ENCODE measurements at places on chromosomes 1 and 21.
A peak's percentile ranks its signal among the peaks of the same experiment; 100 is the strongest.

GRCh38 chr1:85566890-85567289, 13.7 kb upstream of the CCN1 start:
- no peak for DNase-seq

DNA sequence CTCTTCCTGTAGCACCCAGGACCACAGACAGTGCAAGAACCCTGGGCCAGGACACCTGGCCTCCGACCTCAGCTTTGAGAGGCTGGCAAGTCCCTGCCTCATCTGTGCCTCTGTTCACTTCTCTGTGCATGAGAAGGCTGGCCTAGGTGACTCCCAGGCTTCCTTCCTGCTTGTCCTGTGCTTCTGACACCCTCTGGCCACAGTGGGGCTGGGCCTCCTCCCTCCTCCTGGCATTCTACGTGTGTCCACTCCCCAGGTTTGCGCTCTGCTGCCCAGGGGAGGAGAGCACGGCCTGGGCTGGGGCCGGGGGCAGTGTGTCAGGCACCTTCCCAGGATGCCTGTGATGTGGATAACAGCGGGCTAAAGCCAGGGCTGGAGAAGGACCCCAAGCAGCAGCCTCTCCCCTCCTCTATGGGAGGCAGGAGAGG, 30.3 kb upstream of the PKP1 start:
- no peak for DNase-seq

GRCh38 chr1:162029157-162029556, 5.5 kb upstream of the OLFML2B start:
- no peak for DNase-seq

DNA sequence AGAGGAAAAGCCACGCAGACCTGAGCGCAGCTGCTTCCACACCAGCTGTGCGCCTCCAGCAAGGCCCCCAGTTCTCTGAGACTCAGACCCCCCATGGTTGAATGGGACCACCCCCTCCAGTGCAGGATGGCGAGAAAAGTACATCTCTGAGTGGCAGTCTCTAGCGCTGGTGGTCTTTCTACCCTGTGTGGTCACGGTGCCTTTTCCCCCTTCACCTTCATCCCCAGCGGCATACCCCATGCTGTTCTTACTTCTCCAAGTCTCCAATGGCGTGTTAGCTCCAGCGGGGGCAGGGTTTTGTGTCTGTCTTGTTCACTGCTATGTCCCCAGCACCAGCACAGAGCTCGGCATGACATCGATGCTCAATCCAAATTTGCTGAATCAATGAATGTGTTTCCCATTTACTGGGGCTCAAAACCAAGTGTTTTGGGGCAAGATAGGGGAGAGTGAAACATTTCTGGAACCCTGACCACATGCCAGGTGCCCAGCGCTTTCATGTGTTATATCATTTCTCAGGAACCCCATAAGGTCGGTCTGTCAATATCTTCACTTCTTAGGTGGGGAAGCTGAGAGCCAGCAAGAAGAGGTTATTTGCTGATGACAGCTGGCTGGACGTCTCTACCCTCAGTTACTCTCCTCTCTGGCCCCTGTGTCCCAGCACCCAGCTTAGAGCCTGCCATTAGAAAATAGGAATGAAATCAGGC, 959 bp upstream of the SDC3 start:
- DNase-seq, result no peak

- DNase-seq, result no peak
Observed at GRCh38 chr1:165645654-165646366, 14.8 kb downstream of the MGST3 start.

GRCh38 chr1:164637461-164638375, 78.7 kb downstream of the PBX1 start:
- no peak for DNase-seq

GRCh38 chr1:28934676-28935075, 20.3 kb downstream of the EPB41 start:
- DNase-seq, result no peak

DNA sequence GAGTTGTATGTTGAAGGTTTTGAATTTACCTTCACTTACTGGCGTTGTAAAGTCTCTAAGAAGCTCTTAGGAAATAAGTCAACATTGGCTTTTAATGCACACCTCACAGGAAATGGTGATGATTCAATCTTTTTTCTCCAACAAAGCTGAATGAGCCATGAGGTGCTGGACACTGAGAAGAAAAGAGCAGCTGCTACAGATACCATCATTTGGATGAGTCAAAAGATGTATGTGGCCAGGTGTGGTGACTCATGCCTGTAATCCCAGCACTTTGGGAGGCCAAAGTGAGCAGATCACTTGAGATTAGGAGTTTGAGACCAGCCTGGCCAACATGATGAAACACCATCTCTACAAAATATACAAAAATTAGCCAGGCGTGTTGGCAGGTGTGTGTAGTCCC, 3.3 kb upstream of the IL23R start:
- peak; percentile 10 for DNase-seq

DNA sequence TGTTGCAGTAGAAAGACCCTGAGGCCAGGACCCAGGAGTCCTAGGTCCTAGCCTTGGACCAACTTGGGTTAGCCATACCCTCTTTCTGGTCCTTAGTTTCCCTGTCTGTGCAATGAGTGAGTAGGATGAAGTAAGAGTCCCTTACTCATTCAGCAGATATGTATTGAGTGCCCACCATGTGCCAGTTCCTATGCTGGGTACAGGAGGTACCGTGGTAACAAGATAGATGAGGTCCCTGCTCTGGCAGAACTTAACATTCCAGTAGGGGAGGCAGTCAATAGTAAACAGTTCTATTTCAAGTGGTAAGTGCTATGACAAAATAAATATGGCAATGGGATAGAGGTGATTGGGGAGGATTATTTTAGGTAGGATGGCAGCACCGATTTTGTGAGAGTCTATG, 18.3 kb upstream of the PARS2 start:
- no peak for DNase-seq

GRCh38 chr1:28194326-28195035, 18.0 kb upstream of the PTAFR start:
- no peak for DNase-seq

DNA sequence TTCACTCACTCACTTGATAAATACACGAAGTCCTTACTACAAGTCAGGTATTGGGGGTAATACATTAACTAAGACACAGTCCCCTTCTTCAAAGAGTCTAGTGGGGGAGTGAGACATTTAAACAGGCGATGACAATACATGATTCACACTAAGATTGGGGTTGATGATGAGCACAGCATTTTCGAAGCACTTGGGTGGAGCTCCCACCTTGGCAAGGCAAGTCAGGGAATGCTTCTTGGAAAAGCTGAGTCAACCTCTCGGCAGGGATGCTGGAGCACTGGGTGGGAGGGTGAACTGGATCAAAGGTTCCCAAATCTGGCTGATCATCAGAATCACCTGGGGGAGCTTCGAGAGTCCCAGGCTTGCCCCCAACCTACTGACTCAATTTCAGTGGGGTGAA, 57.9 kb upstream of the ENAH start:
- DNase-seq, result no peak

DNA sequence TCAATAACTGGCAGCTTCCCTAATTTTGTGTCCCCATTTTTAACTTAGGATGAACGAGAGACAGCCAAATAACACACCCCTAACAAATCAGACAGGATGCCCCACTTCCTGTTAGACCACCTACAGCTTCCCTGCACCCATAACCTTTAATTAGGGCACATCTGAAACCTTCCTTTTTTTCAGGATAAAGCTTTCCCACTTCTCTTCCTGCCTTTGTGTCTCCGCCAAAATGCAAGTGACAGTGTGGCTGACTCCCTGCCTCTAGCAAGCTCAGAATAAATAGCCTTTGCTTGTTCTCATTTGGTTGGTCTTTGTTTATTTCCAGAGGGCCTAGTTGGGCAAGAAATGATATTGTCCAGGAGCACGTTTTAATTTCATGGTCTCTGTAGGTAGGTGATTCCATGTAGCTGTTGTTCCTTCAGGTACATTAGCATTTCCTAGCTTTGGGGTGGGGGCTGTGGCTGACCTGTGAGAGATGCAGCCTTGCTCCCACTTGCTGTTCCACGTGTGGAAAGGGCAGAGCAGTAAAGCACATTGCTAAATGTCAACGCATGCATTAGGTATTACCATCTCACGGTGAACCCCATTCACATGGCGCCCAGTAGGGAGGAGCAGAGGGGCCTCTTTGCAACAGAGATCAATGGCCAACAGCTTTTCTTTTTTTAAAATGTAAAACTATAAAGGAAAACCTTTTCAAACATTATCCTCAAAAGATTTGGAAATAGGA, 154.9 kb downstream of the ST6GALNAC3 start:
- no peak for DNase-seq

GRCh38 chr1:7704214-7705047, 66.7 kb upstream of the VAMP3 start:
- peak; percentile 7 for DNase-seq

DNA sequence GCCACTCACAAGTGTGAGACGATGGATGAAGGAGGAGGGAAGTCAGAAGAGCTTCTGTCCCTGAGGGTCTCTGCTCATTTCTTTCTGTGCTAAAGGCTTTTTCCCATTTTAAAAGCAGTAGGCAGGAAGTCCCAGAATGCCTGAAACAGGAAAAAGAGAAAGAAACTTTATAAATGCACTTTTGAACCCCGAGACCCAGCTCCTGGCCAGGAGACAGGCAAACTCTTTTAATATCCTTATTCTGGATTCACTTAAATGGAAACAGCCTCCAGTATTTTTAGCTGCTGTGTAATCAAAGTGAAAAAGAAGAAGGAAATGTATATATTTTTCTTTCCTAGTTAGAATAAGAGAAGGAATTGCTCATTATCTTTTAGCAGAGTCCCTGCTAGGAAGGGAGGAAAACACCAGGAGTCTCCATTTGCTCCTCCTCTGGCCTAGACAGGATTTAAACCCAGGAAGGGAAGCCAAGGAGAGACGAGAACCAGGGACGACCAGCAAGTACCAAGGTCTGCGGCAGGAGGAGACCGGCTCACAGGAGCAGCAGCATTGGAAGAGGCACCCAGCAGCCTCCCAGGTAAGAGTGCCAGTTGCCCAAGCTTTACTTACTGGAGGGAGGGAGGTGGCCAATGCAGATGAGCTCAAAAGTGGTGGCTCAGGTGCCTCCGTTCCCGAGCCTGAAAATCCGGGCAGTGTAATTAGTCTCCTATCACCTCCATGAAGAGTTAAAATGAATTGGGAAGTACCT, at the start of gene TNN:
Gene TNN (plus strand): TSS at position 472 of the 745 bp plus-strand sequence. CDS start 9,586 bp downstream, outside the sequence.
- DNase-seq, result no peak

- DNase-seq, result no peak
Observed at GRCh38 chr1:223358826-223359225, 5.2 kb downstream of the SUSD4 start.

DNA sequence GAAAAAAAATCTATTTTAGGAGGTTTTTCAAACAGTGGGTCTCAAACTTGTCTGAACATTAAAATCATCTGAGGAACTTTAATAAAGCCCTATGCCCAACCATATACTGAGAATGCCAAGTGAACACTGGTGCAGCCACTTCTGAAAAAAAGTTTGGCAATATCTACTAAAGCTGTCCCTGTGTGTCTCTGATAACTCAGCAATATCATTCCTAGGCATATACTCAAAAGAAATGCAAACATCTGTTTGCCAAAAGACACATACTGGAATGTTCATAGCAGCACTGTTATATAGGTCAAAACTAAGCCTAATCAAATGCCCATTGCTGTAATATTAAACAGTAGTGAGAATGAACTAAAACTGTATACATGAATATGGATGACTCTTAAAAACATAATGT, 74.2 kb upstream of the RGS4 start:
- DNase-seq, result no peak

GRCh38 chr1:70896224-70896623, 151.4 kb downstream of the PTGER3 start:
- no peak for DNase-seq

DNA sequence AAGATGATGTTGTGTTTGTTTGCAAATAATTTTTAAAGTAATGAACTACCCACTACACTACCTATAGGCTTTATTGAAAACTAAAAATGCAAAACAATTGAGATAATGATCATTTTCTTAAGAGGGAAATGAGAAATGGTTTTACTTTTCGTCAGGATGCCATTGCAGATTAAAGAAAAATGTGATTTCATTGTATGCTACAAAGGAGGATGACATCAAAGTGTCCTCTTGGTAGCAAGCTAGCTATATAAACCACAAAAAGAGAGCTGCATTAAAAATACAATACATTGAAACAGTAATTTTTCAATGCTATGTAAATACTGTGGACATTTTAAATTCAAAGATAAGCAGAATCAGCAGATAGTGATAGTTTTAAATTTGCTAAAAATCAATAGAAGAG, 87.5 kb upstream of the DPYD start:
- no peak for DNase-seq

DNA sequence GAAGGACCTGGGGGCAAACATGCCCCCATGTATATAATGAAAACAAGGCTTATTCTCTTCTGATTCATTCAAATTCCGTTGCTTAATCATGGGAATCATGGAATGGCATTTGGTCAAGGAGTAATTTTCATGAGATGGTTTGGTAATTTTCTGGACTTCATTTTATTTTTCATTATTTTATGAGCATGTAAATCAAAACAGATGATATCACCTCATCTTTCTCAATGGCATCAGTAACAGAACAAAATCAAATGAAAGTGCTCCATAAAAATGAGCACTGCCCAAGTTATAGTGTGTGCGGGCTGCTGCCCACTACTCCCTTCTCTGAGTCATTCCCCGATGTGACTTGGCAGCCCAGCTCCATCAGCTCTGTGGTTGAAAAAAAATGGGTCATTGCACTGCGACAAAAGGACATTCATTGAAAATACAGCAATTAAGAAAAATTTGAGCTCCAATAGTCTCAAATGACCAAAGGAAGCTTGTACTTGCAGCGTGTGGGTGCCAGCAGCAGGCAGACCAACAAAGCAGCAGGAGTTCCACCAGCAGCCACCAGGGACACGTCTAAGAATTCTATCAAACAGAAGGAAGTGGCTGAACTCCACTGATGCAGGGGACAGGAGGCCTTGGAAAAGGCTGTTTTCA, 84.3 kb upstream of the VAV3 start:
- no peak for DNase-seq

DNA sequence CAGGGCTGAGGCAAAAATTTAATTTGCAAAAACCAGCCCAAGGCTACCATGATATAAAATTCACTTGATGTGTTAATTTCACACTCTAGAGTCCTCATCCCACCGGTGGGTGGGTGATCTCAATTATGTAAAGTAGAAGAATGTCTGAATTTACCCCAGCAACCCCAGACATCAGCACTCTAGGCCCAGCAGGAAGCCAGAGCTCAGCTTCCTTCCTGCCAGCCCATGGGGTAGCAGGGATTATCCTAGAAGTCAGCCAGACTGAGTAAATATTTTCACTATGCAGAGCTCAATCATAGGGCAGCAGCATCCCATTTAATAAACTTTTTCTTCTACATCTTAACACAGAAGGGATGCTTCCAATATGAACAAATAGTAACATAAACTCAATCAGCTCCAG, 71.0 kb downstream of the SIPA1L2 start:
- DNase-seq, result no peak

All from HFF-Myc (cell line).